ENCODE measurements at places on chromosomes 5 and 9.

DNA sequence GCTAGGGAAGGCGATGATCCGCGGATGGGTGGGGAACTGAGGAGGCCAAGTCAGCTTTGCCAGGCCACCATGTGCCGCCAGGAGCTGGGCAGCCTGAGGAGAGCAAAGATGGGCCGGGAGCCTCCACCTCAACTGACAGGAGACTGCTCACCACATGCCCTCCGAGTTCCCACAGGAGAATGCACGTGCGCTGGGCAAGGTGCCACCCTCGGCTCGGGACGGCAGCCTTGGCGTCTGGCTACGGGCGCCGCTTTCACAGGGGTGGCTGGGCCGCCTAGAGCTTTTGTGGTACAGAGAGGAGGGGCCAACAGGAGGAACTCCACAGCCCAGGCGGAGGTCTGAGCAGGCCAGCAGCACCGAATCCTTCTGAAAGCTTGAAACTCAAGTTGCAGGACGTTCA, 5.3 kb upstream of the TBC1D9B start:
- no peak for DNase-seq

DNA sequence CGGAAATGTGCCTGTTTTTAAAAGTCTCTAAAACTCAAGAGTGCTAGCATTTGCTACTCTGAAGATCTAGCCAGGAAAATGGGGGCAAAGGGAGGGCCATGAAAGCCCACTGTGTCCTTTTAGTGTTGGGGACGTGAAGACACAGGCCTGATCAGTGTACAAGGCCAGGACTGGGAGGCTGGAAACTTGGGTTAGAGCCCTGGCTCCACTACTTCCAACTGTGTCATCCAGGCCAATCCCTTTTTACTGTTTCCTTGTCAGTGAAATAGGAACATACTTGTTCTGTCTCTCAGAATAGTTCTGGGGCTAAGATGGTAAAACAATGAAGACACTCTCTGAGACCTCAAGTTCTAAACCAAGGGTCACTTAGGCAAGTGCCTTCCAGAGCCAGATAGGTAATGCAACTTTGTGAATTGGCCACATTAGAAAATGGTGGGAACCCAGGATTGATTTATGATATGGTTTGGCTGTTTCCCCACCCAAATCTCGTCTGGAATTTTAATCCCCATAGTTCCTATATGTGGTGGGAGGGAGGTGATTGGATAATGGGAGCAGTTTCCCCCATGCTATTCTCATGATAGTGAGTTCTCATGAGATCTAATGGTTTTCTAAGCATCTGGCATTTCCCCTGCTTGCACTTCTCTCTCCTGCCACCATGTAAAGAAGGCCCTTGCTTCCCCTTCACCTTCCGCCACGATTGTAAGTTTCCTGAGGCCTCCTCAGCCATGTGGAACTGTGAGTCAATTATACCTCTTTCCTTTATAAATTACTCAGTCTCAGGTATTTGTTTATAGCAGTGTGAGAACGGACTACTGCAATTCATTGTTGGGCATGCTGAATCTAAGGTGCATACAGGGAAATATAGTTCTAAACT, 30.4 kb upstream of the B4GALT1 start:
- no peak for DNase-seq

DNA sequence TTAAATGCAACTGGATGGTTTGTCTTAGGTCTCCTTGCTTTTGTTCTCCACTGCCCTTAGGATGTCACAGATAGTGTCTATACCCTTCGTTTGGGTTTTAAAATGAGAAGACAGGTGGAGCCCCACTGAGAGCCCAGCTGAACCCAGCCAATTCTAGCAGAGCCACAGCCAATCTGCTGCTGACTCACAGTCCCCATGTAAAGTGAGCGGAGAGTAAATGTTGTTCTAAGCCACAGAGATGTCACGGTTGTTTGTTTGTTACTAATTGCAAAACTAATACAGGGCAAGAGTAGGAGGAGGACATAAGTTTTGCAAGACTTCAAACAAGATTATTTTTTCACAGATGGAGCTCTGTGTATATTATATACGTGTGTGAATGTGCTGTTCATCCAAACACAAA, 50.5 kb upstream of the AGXT2 start:
- DNase-seq: no peak

DNA sequence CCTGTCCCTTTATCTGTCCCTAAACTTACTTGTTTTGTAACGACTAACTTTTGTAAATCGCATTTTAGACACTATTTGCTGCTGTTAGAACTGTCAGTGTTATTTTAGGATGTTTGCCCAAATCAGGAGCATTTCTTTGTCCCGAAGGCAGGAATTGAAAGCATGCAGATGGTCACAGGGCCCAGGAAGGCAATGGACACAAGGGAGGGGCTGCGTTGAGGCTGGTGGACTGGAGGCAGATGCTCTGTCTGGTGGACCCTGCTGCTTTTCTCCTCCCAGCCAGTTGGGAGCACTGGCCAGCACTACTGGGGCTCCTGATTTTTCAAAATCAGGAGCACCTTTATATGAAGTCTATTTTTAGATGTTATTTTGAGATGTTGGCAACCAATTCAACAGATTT, 31.7 kb downstream of the DOCK2 start:
- no peak for DNase-seq

- no peak for DNase-seq
Measured at GRCh38 chr9:136700304-136700703, 12.1 kb upstream of the DIPK1B start.

- DNase-seq: peak; percentile 74
Measured at GRCh38 chr9:35680331-35681105, 6.8 kb downstream of the CA9 start.

- DNase-seq: no peak
Measured at GRCh38 chr5:58708456-58708855, 125.6 kb downstream of the RAB3C start.

DNA sequence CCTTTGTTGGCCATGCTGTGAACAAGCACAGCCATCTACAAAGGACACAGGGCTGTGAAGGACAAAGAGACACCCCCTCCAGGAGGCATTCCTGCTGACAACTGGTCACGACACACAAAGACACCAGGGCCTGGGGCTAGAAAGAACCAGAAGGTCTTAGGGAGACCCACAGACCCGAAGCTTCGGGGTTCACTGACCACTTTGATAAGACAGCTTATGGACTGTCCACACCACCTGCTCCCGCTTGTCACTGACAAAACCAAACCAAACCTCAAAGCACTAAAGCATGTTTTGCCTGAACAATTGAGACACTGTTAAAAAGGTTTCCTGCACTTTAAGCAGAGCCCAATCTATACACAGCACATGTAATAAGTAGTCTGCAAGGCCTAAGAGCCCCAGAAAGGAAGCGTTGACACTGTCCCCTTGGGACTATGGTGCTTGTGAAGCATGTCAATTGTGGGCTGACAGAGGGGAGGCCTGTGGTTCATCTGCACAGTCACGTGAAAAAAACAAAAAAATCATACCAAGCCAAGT, 185.0 kb downstream of the GAPVD1 start:
- peak; percentile 84 for DNase-seq

GRCh38 chr9:34190996-34191892, 12.4 kb downstream of the UBAP1 start:
- no peak for DNase-seq

DNA sequence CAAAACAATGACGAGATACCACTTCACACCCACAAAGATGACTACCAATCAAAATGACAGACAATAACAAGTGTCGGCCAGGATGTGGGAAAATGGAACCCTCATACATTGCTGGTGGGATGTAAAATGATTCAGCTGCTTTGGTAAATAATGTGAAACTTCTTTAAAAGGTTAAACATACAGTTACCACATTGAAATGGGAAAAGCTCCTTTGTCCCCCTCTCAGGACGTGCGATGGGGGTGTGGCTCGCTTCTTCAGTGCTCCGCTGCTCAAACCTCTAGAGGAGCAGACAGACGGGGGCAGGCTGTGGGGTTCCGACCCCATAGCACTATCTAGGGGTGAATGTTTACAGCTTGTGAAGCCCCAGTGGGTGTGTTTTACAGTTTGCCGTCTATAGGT, 8.0 kb upstream of the PLPP6 start:
- no peak for DNase-seq

- no peak for DNase-seq
Measured at GRCh38 chr5:68304421-68305052, 89.0 kb downstream of the PIK3R1 start.

All from germinal center (tissue), 1 donor.